ENCODE measurements at places on chromosomes 16 and 17.

- peaks cover 9% of the 10 kb centered on the region for H3K27me3 ChIP-seq
- H3K4me1 ChIP-seq: no peaks in the 10 kb centered on the region
- no peak overlapping the region for H3K27ac ChIP-seq
- no peak for DNase-seq
Observed at GRCh38 chr16:14002416-14002990, 68.6 kb upstream of the MRTFB start.

GRCh38 chr17:79842656-79843473 is 3.6 kb upstream of the CBX4 start:
- no peak overlapping the region for H3K4me3 ChIP-seq
- H3K27ac ChIP-seq: no peak overlapping the region
- H3K27me3 ChIP-seq: peaks cover 40% of the 10 kb centered on the region
- DNase-seq: no peak

DNA sequence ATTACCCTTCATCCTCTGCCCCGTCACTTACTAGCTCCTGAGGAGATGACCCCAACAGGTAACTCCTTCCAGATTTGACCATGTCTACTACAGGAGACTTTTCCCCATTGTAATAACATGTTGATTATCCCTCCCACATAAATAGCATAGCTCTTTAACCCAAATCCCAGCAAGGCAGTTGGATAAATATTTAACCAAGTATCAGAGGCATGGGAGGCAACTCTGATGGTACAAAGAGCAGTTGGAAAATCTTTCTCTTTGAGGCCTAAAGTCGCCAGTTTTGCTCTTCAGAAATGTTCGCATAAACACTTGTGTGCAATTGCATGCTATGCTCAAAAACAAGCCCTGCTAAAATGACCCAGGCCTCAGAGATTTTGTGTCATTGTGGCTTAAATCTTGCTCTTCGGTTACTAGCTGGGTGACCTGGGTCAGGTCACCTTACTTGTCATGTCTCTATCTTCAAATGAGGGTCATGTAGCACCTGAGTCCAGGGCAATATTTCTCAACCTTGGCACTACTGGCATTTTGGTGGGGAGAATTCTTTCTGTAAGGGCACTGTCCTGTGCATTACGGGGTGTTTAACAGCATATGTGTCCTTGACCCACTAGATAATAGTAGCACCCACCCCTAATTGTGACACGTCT is 48.8 kb downstream of the HSD17B2 start:
- H3K27me3 ChIP-seq: no peaks in the 10 kb centered on the region
- DNase-seq: no peak
- no peak overlapping the region for H3K4me3 ChIP-seq
- no peak overlapping the region for H3K27ac ChIP-seq
- H3K4me1 ChIP-seq: peaks cover 7% of the 10 kb centered on the region

GRCh38 chr16:50599494-50599893 is 51.3 kb downstream of the NKD1 start:
- no peaks in the 10 kb centered on the region for H3K4me1 ChIP-seq
- DNase-seq: no peak
- H3K27me3 ChIP-seq: peaks cover 10% of the 10 kb centered on the region
- H3K27ac ChIP-seq: no peak overlapping the region

- no peak overlapping the region for H3K4me3 ChIP-seq
- H3K27ac ChIP-seq: peak overlapping the region; percentile 8
- no peaks in the 10 kb centered on the region for H3K27me3 ChIP-seq
- DNase-seq: peak; percentile 28
Observed at GRCh38 chr16:24989494-24989893, 25.7 kb downstream of the ARHGAP17 start.

DNA sequence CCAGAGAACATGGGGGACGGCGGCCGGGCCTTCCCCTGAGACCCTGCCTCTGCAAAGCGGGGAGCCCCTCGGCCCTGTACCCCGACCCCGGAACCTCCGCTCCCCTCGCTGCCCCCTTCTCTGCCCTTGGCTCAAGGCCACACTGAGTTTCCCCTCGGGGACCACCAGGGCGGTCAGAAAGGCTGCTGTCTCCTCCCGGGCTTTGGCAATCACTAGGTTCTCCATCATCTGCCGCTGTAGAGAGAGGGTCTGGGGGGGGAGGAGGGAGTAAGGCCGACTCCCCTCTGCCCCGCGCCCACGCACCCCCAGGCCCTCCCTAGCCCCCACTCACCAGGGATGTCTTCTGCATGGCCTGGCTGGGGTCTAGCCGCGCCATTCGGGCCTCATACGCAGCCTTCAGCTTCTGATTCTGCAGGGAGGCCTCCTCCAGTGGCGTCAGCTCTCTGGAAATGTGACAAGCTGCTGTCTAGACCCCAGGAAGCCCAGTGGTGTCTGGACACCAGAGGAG is 8.4 kb downstream of the VPS9D1 start:
- H3K4me1 ChIP-seq: peaks cover 4% of the 10 kb centered on the region
- H3K27me3 ChIP-seq: no peaks in the 10 kb centered on the region
- H3K4me3 ChIP-seq: peak overlapping the region; percentile 45
- peak; percentile 28 for DNase-seq
- no peak overlapping the region for H3K27ac ChIP-seq

GRCh38 chr16:641326-642188 is at the start of gene MCRIP2:
MCRIP2 (plus strand) TSS chr16:641828; CDS start chr16:641992, 164 bp downstream.
- peaks cover 13% of the 10 kb centered on the region for H3K4me1 ChIP-seq
- DNase-seq: peak; percentile 61
- H3K27me3 ChIP-seq: no peaks in the 10 kb centered on the region
- peak within 1 kb of the TSS; percentile 100 for H3K4me3 ChIP-seq
- H3K27ac ChIP-seq: peak within 1 kb of the TSS; percentile 96

GRCh38 chr17:44122816-44123355 is 555 bp downstream of the HDAC5 start:
- no peaks in the 10 kb centered on the region for H3K36me3 ChIP-seq
- peaks cover 5% of the 10 kb centered on the region for H3K4me1 ChIP-seq
- peak overlapping the region; percentile 78 for H3K4me3 ChIP-seq
- no peak for DNase-seq
- H3K27me3 ChIP-seq: no peaks in the 10 kb centered on the region

All from IMR-90 (cell line).